ENCODE measurements at places on chromosomes 5 and 9. TPM values are rescaled to one million over a fixed set of nuclear protein-coding genes. Genes with fewer than 3 reads are reported as not detected.

Gene PCDHA12
- total RNA-seq, result 0.25 TPM

DNA sequence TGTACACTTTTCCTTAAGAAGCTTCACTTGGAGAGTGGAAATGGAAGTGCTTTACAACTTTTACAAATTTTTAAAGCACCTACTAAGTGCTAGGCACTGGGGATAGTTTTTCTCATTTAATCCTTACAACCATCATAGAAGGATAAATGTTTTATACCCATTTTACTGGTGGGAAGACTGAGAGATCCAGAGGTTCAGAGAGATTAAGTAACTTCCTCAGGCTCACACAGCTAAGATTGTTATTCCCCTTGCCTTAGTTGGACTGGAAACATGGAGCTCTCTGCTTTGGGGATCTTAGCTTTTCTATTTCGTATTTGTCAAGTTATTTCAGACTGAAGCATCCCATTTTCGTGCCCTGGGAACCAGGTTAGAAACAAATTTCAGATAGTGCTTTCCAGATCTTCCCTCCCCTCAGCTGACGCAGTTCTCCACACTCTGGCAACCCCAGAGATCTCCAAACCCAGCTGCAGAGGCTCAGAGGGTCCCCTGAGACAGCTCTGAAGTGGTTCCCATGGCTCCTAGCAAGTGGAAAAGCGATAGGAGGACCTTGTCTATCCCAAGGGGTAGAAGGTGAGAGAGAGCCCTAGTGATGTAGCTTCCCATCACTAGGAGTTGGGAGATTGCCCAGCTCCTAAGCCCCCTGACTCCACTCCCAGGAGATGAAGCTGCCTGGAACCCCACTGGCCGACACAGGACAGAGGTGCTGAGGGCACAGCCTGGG is 16.2 kb upstream of the GABBR2 start:
- DNase-seq, result no peak

Gene GPX8
- total RNA-seq, result 22.1 TPM

DNA sequence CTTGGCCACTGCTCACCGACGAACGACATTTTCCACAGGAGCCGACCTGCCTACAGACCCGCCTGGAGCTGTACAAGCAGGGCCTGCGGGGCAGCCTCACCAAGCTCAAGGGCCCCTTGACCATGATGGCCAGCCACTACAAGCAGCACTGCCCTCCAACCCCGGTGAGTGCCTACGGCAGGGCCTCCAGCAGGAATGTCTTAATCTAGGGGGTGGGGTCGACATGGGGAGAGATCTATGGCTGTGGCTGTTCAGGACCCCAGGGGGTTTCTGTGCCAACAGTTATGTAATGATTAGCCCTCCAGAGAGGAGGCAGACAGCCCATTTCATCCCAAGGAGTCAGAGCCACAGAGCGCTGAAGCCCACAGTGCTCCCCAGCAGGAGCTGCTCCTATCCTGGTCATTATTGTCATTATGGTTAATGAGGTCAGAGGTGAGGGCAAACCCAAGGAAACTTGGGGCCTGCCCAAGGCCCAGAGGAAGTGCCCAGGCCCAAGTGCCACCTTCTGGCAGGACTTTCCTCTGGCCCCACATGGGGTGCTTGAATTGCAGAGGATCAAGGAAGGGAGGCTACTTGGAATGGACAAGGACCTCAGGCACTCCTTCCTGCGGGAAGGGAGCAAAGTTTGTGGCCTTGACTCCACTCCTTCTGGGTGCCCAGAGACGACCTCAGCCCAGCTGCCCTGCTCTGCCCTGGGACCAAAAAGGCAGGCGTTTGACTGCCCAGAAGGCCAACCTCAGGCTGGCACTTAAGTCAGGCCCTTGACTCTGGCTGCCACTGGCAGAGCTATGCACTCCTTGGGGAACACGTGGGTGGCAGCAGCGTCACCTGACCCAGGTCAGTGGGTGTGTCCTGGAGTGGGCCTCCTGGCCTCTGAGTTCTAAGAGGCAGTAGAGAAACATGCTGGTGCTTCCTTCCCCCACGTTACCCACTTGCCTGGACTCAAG is 1.5 kb downstream of the CSF2 start:
- no peak for DNase-seq

DNA sequence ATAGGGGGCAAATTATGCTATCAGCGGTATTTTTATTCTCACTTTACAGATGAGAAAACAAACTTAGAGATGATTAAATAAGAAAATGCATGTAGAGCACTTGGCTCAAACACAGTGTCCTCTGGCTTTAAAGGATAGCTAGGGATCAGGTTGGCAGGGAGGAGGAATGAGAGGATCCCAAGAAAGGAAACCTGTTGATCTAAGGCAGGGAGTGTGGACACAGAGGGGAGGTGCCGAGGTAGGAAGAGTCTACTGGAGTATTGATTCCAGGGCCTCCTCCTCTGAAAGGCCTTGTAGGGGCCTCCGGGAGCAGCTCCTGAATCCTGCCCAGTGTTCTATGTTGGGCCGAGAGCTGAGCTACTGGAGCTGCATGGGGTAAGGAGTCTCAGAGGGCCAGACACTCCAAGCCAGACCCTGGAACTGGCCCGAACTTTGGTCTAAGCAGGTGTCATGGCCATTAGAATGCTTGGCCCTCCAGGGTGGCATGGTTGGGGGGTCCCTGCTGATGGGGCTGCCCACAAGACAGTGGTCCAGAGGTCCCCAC is 30.4 kb upstream of the TCF7 start:
- no peak for DNase-seq

DNA sequence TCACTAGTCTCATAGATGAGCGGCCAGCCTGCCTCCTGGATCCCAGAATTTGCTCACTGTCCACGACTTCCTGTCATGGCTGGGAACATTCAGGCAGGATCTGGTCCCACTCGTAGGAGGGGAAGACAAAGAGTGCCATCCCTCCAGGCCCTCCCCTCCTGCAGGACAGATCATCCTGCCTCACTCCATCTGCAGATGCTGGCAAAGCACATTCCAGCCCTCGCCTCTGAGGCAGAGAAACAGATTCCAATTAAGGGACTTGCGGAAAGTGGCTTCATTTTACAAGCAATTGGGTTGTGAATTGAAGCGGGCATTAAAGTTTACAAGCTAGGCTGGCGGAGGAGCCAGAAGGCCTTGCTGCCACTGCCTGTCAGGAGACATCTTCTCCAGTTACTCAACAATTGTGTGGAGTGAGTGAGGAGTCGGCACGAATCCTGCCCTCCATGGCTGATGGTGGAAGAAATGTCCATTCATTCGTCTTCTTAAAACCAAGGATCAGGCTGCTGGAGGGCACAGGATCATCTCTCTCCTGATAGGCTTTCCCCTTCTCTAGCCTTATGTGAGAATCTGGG is 41.8 kb upstream of the KCNMB1 start:
- no peak for DNase-seq
